Activated T-helper 1 cell treated with anti-CD3 and anti-CD28 coated beads, Interleukin-2, amount 50 U/mL, for 16 hours (primary cell): ENCODE measurements at places on chromosomes 3 and 15.

- no peak for DNase-seq
Observed at GRCh38 chr3:95424279-95424678, 1361.4 kb downstream of the NSUN3 start.

- DNase-seq, result no peak
Observed at GRCh38 chr3:23071758-23072157, 131.4 kb upstream of the UBE2E2 start.

GRCh38 chr3:60610441-60611112 lies 640.7 kb downstream of the FHIT start:
- no peak for DNase-seq

- DNase-seq, result no peak
Observed at GRCh38 chr3:54717506-54717905, 210.4 kb downstream of the LRTM1 start.

GRCh38 chr3:93992207-93992606 lies 12.3 kb downstream of the ARL13B start:
- DNase-seq, result no peak

DNA sequence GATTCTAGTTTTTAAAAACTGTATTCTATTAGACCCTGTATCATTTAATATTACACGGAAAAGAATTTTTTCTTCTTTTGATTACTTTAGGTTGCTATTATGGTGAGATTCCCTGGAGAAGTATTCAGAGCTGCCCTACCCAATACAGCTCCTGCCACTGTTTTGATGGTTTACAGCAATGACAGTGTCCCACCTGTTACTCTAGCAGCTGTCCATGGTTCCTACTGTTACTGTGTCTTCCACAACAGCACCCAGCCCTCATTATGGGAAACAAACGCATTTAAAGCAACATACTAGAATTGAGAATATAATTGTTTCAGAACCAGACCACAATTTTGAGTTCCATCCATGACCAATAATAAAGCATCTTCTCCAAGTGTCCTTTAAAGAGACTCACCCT lies 450.7 kb downstream of the SHQ1 start:
- no peak for DNase-seq

DNA sequence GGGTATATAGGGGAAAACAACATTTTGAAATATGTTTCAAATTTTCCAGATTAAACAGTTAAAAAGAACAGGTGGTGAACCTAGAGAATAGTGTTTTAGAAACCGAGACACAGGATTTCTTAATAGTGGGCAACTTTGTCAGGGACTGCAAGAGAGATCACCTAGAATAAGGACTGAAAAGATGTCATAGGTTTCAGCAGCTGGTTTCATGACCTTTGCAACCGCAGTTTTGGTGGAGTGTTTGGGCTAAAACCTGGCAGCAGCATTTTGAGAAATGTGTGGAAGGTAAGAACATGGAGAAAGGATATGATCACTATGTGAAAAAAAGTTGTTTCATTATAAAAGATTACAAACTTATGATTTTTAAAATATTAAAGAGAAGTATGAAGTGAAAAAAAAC lies 34.9 kb downstream of the PRKCI start:
- DNase-seq, result no peak
